NCI-H510A (cell line): ENCODE measurements at places on chromosomes 3 and 15.

DNA sequence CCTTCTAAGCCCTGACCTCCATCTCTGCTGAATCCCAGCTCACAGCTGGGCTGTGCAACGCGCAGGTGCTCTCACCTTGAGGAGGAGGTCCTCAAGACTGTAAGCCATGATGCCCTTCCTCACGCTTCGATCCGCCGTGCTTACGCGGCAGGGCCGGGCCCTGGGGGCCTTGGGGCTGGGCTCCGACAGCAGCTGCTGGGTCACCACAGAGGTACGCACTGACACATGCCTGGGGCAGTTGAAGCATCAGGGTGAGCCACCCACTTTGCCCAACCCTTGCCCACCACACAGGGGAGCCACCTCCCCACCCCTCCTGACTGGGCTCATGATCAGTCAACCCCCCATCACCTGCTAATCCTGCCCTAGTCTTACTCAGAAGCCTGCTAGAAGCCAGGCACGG is 3.1 kb downstream of the CIDEC start:
- no peak for DNase-seq

GRCh38 chr15:95799286-95800200 is 531.0 kb upstream of the NR2F2 start:
- DNase-seq: no peak

DNA sequence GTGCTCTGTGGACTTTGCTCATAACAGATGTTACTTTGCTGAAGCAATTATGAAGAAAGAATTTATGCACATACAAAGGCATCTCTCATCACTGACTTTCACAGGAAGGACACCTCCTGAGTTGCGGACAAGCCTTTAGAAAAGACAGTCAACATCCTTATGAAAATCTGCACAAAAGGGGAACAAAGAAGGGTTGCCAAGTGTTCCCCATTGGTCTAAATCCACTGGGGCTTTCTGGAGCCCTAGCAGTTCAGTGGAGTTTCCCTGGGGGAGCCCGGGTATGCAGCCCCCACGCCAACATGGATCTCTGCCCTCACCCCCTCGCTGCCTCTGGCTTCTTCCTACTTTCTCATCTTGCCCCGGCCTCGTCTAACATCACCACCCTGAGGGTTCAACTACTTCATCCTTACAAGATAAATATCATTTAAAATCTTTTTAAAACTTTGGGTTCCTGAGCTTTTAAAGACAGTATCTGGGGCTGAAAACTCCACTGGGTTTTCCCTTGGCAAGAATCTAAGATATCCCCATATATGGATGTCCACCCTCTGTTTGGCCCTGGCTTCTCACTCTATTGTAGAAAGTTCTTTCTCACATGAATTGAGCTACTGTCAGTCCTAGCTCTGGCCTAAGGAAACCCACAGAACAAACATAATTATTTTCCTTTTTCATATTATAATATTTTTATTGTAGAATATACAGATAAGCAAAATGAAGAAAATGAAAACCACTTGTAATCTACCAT is 207.9 kb upstream of the RGMA start:
- DNase-seq: no peak

DNA sequence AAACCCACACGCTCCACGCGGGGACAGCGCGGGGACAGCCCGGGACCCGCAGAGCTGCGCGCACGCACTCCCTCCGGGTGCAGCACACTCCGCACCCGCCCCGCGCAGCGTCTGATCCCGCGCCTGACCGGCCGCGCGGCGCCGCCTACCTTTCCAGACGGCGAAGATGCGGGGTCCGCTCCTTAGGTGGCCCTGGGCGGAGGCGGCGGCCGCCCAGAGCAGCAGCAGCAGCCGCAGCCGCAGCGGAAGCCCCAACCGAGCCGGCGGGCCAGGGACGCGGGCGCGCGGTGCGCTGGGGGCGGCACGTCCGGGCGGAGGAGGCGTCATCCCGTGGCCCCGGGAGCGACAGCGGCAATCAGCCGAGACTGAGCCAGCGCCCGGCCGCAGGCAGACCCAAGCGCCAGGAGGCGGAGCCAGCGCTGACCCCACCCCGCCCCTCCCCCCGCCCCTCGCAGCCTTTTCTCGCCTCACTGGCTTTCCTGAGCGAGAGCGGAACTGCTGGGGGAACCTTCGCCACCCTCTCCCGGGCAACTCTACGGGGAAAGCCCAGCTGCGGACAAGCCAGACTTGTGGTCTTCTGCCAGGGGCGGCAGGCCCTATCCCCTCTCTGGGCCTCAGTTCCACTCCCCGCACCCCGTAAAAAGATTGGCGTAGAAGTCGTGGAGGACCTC is at the start of gene SEMA7A:
TSS of gene SEMA7A (minus strand) at position 367 of the 671 bp plus-strand sequence. CDS start at position 327, 40 bp downstream.
- DNase-seq: peak; percentile 54

DNA sequence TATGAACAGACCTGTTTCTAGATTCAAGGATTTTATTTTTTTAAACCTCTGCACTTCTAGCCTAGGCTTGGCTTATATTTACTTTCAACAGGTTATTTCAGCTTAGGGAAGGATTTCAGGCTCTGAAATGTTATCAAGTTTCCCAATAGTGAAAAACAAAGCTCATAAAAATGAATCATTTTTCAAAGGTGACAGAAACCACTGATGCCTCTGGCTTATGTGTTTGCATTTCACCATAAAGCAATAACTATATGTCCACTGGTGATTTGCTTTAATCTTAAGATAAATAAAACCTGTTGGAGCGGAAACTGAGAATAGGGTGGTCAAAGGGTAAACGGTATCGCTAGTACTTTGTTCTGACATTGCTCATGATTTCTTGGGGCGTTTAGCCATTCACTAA is 141.2 kb upstream of the LRIG1 start:
- no peak for DNase-seq

- DNase-seq: no peak
These were observed 24.8 kb upstream of the RHO start for GRCh38 chr3:129503471-129504291.

- no peak for DNase-seq
These were observed 35.9 kb downstream of the CYP19A1 start for GRCh38 chr15:51302480-51302879.

DNA sequence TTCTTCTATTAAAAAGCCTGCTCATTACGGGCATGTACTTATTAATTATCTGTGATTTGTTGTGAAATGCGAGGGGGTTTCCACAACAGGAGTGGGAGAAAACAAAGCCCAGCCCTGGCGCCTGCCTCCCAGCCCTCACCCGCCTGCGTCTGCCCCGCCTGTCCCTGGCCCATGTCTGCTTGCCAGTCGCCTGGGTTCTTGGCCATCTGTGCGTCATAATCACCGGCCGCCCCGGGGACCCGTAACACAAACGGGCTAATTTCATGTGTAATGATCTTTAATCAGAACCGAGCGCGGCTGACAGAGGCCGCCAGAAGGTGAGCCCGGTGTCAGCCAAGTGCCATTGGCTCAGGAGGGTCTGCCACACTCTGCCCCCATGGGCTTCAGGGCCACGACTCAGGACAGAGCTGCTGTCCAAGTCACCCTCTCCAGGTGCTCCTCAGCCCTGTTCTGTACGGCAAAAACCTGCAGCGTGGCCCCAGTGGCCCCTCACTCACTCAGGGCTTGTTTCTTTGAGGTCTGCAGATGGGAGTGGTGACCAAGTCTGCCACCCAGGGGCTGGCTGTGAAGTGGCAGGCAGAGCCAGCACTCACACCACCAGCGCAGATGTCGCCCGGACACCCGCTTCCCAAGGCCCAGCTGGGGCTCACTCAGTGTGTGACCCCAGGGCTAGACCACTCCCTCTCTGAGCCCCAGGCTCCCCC is 28.8 kb upstream of the TMEM115 start:
- no peak for DNase-seq

GRCh38 chr3:732326-732928 is 360.4 kb upstream of the CNTN6 start:
- no peak for DNase-seq

GRCh38 chr3:10950476-10951294 is 41.9 kb upstream of the SLC6A1 start:
- DNase-seq: no peak

DNA sequence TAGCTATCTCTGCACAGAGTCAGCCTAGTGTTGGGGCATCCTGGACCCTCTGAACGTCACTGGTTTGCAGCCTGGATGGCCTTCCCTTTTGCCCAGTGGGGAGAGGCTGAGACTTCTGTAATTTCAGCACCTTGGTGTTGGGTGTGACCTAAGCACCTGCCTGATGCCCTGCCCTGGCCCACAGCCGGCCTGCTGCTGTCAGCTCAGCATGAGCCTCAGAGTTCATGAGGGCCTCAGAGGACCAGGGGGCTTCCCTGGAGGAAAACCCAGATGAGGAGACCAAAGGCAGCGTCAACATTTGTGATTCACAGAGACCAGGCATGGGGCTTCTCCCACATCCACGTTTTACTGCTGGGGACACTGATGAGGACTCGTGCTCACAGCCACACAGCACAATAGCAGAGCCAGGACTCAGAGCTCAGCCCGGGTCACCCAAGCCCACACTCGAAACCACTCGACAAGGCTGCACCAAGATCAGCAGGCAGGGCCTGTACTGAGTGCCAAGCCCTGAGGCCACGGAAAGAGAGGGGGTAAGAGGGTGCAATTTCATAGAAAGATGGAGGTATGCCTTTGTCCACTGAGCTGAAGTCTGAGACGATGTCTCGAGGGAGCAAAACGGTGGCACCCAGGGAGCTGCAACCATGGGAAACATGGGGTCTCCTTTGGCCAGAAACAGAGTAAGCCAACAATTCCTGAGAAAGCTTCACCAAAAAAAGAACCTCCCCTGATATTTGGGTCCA is 9.9 kb upstream of the GP9 start:
- DNase-seq: no peak

GRCh38 chr15:95922431-95922830 is 408.1 kb upstream of the NR2F2 start:
- no peak for DNase-seq

DNA sequence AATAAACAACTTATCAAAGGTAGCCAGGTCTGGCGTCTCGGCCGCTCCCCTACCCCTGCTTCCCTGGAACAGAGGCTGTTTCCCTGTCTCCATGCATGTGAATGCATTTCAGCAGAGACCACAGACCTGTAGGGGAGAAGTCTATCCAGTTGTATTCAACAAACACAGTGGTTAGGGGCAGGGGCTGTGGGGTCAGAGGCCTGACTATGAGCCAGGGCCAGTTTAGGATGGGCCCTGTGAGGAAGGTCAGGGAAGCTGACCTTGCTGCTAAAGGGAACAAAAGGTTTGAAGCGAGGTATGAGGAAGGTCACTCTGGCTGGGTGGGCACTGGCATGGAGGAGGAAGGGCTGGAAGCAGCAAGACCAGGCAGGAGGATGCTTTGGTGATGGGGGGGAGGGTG is 184.6 kb downstream of the XXYLT1 start:
- DNase-seq: no peak

DNA sequence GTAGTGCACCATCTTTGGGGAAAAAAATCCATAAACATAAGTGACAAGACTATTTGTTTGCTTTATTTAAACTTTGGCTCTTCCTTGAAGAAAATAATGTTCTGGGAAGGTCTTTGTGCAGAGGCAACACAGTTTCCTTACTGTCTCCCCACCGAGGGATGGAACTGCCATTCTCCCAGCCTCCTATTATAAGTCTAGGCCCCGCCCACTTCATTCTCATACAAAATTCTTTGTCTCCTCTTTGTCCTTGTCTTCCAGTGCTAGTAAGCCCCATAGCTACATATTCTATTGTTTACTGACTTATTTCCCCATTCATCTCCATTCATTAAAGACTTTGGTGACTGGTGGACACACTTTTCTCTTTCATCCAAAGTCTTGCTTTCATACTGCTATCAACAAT is 316.5 kb upstream of the ROBO2 start:
- DNase-seq: no peak

GRCh38 chr15:80026310-80026709 is 33.2 kb upstream of the ZFAND6 start:
- DNase-seq: no peak

GRCh38 chr3:60125686-60126085 is 1075.9 kb upstream of the CFAP20DC start:
- no peak for DNase-seq
